Spleen (tissue), 13 donors: ENCODE measurements at places on chromosomes 3 and 15.

DNA sequence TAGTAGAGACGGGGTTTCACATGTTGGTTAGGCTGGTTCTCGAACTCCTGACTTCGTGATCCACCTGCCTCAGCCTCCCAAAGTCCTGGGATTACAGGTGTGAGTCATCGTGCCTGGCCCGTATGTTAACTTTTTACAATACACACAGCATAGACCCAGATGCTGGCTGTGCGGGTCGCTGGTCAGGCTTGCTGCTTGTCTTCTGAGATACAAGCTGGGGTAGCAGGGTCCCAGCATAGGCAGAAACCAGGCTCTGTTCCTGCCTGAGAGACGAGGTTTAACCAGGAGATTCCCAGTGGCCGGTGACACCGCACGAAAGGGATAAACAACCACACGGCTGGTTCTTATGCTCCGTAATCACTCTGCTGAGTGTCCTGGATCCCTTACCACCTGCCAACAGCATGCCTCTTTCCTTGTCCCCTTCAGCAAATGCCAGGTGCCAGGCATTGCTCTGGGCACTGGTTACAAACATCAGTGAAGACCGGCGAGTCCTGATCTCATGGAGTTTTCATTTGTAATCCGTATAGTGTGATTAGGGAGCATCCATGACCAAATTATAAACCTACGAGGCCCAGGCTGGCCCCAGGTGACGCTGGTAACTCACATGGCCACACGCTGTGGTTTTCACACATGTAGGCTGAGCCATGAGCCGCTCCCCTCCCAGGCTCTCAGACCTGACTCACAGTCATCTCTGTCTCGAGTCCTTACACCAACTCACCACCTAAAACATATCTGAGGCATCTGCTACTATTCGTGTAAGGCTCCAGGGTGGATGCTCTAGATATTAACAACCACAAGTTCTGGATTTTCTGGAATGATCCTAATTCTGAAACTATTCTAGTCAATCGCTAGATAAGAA lies 125.7 kb downstream of the PDZRN3 start:
- no peak for DNase-seq

GRCh38 chr3:74751775-74752174 lies 137.3 kb upstream of the CNTN3 start:
- DNase-seq: peak; percentile 65

GRCh38 chr3:188185717-188186251 lies 31.8 kb downstream of the LPP start:
- DNase-seq: peak; percentile 78

DNA sequence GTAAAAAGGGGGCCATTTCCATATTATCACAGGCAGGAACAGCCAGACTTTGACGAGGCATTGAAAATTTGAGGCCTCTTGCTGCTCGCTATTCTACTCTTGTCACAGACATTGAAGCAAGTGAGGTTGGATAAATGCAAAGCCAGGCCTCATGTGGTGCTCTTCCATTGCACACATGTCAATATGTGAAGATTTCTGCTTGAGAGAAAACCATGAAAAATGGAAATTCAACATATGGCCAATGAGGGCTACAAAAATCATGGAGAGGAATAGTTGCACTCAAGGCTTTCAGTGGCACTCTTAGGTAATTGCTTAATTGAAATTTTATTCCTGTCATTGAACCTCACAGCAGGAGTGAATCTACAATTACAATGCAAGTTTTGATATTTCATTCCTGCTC lies 185.6 kb upstream of the MBNL1 start:
- DNase-seq: no peak
